ENCODE measurements at places on chromosomes 2 and 18. TPM values are rescaled to one million over a fixed set of nuclear protein-coding genes. Genes with fewer than 3 reads are reported as not detected.

PROKR1 gene
- not detected for total RNA-seq

STARD6 gene
- not detected for total RNA-seq

GMPPA gene
- 33.7 TPM for total RNA-seq

SLC16A14 gene
- total RNA-seq = 1.3 TPM

EVX2 gene
- not detected for total RNA-seq

PPM1B gene
- 47.3 TPM for total RNA-seq

SLC35F5 gene
- 15.2 TPM for total RNA-seq

SERPINB3 gene
- not detected for total RNA-seq

HMSD gene
- total RNA-seq = 1.1 TPM

ASB18 gene
- total RNA-seq = not detected

MYO5B gene
- total RNA-seq = not detected

MOGAT1 gene
- not detected for total RNA-seq

LHCGR gene
- not detected for total RNA-seq

FBXO48 gene
- 2.6 TPM for total RNA-seq
